Activated CD4-positive, alpha-beta T cell treated with anti-CD3 and anti-CD28 coated beads, Interleukin-2, amount 50 U/mL, for 16 hours (primary cell): ENCODE measurements at places on chromosomes 12 and 14.
A peak's percentile ranks its signal among the peaks of the same experiment; 100 is the strongest.

- peak; percentile 93 for DNase-seq
These were observed 19.0 kb downstream of the SSH1 start for GRCh38 chr12:108838194-108839017.

DNA sequence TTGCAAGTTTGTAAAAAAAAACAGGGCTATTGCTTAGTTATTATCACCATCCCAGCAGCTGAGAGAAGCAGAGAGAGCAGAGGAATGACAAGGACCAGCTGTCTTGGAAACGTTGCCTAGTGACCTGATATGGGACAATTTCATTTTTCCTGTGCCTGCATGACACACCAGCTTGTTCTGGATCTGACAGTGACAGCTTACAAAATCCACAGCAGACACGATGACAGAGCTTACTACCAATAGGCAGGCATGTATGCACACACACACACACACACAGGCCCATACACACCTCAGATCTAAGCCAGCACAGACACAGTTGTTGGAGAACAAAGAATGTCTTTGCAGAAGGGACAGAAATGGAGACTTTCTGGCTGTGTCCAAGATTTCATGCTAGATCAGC, 25.4 kb downstream of the HSPB8 start:
- DNase-seq = no peak

GRCh38 chr14:89144066-89144465, 273.0 kb downstream of the FOXN3 start:
- no peak for DNase-seq

DNA sequence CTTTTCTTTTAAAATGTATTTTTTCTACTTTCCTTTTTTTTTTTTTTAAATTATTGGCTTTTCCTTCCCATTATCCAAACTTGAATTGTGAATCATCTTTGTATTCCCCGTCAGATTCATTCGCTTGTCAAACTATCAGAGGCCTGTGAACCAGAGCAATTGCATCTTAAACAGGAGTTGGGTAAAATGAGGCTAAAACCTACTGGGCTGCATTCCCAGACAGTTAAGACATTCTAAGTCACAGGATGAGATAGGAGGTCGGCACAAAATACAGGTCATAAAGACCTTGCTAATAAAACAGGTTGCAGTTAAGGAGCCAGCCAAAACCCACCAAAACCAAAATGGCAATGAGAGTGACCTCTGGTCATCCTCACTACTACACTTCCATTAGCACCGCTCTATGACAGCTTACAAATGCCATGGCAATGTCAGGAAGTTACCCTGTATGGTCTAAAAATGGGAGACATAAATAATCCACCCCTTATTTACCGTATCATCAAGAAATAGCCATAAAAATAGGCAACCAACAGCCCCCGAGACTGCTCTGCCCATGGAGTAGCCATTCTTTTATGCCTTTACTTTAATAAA, 19.9 kb downstream of the FUT8 start:
- no peak for DNase-seq

GRCh38 chr12:66627988-66628317, 50.9 kb downstream of the GRIP1 start:
- no peak for DNase-seq

DNA sequence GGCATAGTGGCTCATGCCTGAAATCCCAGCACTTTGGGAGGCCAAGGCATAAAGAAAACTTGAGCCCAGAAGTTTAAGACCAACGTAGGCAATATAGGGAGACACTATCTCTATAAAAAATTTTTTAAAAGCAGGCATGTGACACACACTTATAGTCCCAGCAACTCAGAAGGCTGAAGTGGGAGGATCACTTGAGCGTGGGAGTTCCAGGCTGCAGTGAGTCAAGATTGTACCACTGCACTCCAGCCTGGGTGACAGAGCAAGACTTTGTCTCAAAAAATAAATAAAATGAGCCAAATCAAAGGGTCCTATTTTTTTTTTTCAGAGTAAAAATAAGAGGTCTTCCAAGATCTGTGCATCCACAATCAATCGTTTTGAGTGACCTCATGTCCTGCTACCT, 237.6 kb downstream of the SLC16A7 start:
- no peak for DNase-seq

GRCh38 chr12:60257063-60257462, 661.2 kb downstream of the SLC16A7 start:
- DNase-seq = no peak

DNA sequence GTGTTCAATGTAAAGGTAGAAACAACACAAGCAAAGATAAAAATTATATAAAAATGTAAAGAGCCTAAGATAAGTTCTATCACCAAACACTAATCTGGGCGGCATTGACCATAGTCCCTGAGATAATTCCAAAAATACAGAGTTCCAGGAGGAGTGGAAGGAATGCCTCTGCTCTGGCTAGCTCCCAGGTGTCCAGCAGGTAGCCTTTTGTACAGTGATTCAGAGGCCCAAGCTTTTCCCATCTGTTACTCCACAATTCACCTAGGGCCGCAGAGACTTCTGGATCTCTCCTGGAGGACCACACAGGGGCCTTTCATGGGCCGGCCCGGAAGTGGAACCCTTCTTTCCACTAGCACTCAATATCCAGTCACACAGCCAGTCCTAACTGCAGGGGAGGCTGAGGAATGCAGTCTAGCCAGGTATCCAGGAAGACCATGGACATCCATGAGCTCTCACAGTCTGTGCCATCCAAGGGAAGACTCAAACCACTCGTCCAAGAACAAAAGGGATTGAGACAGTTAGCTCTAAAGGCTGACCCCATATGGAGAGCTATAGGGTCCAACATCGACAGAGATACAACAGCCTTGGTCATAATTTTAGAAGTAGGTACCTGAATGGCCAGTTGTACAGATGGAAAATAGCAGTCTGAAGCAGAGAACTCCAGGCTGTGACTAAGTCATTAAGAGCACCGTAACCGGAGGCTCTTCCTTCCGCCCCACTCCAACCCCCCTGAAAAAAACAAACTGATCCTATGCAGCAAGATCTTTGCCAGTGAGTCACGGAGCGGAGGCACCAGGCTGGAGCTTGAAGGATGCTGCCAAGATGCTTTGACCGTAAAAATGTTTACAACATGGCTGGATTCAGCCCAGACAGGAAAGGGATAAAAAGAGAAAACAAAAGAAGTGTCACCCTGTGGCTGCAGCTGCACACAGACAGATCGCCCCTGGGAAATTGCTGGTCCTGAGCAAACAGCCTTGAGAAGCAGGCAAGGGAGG, 204.8 kb downstream of the NUAK1 start:
- no peak for DNase-seq

- no peak for DNase-seq
These were observed 4.7 kb upstream of the SPTSSA start for GRCh38 chr14:34466691-34467090.

- peak; percentile 60 for DNase-seq
These were observed 17.4 kb upstream of the FLVCR2 start for GRCh38 chr14:75561013-75561432.

DNA sequence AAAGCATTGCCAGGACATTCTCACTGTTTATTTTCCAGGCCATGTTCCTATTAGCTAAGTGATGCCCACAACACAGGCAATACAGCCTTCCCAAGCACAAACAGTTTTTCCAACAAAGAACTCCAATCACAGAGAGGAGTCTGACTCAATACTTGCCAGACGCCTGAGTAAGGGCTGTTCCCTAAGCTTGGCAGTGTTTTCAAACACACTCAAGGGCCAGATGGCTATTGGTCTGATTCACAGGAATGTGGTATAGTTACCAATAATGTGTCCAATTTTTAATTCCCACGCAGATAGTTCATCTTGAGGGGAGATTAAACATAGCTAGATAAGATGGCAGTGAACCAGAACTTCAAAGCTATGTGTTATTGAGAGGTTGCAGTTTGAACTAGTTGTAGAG, 381.0 kb downstream of the SNAPC1 start:
- no peak for DNase-seq

DNA sequence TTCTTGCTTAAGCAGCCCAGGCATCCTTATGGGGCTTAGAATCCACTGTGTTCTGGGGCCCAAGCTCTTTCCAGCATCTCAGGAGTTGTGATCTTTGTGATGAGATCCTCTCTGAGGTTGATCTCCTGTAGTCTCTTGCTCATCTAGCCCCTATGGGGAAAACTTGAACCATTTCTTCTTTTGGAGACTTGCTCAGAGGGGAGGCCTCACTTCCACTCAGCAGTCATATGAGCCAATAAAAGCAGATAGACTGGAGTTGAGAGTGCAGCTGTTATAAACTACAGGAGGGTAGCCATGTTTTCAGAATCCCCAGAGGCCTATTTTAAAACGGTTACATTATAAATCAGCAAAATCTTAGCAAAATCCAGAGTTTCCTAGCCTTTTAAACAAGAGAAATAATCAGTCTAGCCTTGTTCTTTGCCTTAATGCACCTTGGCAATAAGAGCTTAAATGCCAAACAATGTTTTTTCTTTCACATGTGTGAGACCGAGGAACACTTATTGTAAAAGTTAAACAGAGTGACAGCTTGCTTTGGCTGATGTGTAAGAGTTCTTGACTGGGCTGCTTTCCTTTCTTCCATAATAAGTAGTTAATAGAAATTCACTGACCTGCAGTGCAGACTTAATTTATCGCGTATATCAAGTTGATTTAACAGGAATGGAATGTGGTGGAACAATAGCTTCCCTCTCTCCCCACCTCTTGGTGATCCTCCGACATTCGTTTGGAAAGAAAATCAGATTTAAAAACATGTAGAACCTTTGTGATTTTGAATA, 168.3 kb downstream of the NEDD1 start:
- DNase-seq = no peak

DNA sequence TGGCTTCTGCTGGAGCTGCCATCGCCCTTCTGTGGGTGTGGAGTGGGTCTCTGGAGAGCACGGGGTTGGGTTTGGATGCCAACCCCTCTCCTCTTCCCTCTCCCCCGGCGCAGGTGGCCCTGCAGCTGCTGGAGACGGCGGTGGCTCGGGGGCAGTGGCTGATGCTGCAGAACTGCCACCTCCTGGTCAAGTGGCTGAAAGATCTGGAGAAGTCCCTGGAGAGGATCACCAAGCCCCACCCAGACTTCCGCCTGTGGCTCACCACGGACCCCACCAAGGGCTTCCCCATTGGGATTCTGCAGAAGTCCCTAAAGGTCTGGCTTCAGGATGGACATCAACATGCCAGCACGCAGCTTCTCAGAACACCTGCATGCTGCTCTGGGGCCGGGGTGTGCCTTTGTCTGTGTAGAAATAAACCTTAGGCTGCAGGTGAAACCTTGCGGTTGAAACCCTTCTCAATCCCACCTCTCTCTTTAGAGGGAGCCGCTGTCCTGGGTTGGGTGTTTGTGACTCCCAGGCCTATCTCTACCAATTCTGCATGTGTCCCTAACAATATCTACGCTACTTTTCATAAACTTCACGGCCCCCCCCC, 44.3 kb downstream of the CCDC92 start:
- no peak for DNase-seq

DNA sequence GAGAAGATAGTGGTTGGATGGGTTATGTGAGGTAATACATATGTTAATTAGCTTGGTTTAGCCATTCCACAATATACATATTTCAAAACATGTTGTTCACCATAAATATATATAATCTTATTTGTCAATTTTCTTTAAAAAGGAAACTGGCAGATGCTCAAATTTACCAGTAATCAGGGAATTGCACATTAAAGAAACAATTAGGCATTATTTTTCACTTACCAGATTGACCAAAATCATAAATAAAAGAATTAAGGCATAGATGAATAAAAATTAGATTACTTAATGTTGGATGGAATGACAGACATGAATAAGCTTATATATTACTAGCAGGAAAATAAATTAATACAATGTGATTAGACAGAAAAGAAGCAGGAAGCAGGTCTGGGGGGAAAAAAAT, 147.2 kb downstream of the PLEKHA5 start:
- no peak for DNase-seq

GRCh38 chr12:117367006-117367638, 5.7 kb upstream of the NOS1 start:
- DNase-seq = peak; percentile 67

DNA sequence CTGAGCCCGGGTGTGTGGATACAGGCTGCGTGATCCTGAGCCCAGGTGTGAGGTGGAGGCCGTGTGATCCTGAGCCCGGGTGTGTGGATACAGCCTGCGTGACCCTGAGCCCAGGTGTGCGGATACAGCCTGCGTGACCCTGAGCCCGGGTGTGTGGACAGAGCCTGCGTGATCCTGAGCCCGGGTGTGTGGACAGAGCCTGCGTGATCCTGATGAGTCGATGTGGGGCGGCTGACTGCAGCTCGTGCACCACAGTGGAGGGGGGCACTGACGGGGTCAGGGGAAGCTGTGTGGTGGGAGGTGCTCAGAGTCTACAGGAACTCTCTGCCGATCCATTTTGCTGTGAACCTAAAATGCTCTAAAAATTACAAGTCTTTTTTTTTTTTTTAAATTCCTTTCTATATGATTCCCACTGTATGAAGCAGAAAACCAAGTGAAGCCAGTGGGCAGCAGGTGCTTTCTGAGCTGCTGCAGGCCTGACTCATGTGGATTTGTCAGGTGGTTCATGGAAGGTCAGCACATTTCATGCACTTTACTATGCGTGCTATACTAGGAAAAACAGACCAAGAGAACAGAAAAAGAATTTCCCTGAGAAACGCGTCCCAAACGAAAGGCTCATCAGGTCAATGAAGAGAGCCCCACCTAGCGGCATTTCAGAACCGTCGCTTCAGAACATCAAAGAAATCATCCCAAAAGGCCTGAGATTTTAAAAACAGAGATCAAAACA, 19.3 kb downstream of the BRF1 start:
- peak; percentile 17 for DNase-seq

DNA sequence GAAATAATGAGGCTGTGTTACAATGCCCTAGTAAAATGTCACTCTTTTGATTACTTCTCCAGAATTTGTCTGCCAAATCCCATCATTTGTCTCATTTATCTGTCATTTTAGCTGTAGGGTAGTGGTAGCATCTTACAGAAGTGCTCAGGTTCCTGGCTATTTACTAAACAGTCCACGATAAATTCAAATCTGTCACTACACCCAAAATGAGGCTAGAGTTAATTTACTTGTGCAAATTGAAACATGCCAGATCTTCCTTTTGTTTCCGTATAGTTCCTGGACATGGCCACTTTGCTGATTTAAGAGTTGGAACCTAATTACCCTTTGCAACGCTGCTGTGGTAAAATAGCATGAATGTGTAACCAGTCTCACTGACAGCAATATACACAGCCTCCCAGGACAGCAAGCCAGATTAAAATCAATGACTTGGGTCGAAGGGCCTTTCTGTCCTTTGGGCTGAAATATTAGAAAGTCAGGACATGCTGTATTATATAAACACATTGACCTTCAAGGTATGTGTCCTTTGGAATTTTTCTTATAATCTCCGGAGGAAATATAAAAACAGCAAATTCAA, 485.4 kb downstream of the MDGA2 start:
- DNase-seq = no peak
